ENCODE measurements at places on chromosomes 6 and 20. TPM values are rescaled to one million over a fixed set of nuclear protein-coding genes. Genes with fewer than 3 reads are reported as not detected.

GRCh38 chr6:167031082-167031709 lies 32.0 kb downstream of the CEP43 start:
- DNase-seq = no peak

GRCh38 chr6:20029979-20030378 lies 182.3 kb downstream of the MBOAT1 start:
- no peak for DNase-seq

DNA sequence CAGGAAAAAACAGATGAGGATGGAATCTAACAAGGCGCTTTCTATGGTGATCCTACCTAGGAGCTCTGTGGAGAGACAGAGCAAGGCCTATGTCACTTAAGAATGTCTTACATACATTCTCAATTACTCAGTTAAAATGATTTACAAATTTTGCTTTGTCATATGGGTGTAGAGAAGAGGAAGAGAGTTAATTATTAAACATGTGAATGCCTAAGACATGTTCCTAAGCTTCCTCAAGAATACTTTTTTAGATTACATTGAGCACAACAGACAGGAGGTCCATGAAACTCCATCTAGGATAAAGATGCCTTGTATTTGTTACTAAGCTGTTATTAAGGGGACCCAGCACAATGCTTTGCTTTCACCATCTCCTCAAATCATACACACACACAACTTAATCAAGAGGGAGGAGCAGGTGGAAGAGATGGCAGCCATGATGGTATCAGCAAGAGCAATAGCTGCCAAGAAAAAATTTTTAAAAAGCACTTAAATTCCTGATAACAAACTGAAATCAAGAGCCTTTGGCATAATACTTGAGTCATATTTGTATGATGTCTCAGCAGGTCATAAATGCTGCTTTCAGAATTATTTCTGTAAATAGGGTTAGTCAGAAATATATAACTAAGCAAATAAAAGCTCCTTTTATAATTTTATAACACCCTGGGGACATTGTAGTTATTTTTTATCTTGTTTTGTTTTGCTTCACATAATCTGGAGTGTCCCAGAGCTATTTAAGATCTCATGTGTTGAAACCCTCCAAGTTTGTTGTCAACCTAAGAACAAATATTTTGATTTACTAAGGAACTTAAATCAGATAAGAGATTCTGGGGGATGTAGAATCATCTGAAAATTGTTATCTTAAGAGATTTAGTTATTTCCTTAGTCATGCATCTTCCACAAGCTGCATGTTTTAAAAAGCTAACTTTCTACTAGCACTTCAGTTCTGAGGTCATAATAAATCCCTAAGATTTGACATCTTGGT lies 70.0 kb upstream of the CD2AP start:
- no peak for DNase-seq

- peak; percentile 75 for DNase-seq
These were observed 333.9 kb downstream of the HACE1 start for GRCh38 chr6:104525677-104526322.

- no peak for DNase-seq
These were observed 170.4 kb downstream of the BCKDHB start for GRCh38 chr6:80276861-80277260.

DNA sequence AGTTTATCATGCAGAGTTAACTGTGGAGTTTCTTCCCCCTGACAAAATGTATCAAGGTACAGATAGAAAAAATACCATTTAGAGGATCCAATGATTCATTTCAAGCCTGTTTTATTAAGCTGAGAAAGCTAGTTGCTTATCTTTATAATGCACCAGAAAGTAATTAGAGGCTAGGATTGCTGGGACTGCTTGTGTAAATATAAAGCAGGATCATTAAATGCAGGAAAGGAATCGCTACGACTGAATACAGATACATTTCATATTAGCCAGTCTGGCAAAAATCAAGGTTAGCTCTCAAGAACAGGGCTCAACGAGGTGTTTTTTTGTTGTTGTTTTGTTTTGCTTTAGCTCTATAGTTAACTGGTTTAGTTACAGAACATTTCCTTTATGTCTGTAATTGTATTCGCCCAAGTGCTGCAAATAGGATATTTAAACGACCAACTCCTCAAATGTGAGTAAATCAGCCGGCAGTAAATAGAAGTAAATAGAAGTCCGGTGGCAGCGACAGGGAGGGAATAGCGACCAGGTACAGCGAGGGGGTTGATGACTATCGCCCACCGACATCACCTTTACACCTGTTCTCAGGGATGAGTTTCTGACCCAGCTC lies 748 bp downstream of the UBE2J1 start:
- DNase-seq = no peak

- no peak for DNase-seq
These were observed 213.7 kb downstream of the CDKAL1 start for GRCh38 chr6:20747991-20748390.

GRCh38 chr6:142746524-142746923 lies 198.5 kb downstream of the HIVEP2 start:
- DNase-seq = no peak

GRCh38 chr20:10715035-10715434 lies 41.2 kb upstream of the JAG1 start:
- no peak for DNase-seq

- DNase-seq = no peak
These were observed 291.1 kb upstream of the AGPAT4 start for GRCh38 chr6:161564952-161565351.

DNA sequence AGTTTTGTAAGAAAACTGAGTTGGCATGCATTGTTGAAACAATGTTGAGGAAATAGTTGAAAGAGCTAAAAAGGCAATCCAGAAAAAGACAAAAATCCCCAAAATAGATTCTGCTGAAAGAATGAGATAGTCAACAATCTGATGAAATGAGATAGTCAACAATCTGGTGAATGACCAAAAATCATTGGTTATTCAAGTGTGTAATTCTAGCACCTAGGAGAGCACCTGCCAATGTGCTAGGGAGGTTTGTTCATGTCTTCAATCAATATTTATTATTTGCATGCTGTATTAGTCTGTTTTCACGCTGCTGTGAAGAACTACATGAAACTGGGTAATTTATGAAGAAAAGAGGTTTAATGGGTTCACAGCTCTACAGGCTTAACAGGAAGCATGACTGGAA lies 307.1 kb upstream of the HSF2 start:
- no peak for DNase-seq

DNA sequence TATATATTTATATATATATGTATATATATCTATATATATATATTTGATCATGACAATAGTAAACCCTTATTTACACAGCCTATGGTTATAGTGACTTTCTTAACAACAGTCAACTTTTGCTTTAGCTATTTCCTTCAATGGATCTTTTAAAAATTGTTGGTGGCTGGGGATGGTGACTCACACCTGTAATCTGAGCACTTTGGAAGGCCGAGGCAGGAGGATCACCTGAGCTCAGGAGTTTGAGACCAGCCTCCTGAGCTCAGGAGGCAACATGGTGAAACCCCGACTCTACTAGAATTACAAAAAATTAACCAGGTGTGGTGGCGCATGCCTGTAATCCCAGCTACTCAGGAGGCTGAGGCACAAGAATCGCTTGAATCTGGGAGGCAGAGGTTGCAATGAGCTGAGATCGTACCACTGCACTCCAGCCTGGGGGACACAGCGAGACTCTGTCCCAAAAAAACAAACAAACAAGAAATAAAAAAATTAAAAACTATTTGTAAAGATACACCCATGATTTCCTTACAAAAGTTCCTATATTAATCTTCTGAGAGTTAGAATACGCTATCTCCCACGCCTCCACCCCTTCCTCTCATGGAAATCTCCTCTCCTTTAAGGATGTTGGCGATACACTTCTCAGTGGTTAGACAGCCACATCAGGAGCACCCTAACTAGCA lies 29.2 kb upstream of the CNKSR3 start:
- no peak for DNase-seq

- DNase-seq = no peak
These were observed 24.8 kb downstream of the GNAS start for GRCh38 chr20:58877050-58877975.

- no peak for DNase-seq
These were observed 995 bp downstream of the ZFP64 start for GRCh38 chr20:52190437-52191131.

GRCh38 chr20:61424628-61425420 lies 172.8 kb downstream of the CDH4 start:
- no peak for DNase-seq

DNA sequence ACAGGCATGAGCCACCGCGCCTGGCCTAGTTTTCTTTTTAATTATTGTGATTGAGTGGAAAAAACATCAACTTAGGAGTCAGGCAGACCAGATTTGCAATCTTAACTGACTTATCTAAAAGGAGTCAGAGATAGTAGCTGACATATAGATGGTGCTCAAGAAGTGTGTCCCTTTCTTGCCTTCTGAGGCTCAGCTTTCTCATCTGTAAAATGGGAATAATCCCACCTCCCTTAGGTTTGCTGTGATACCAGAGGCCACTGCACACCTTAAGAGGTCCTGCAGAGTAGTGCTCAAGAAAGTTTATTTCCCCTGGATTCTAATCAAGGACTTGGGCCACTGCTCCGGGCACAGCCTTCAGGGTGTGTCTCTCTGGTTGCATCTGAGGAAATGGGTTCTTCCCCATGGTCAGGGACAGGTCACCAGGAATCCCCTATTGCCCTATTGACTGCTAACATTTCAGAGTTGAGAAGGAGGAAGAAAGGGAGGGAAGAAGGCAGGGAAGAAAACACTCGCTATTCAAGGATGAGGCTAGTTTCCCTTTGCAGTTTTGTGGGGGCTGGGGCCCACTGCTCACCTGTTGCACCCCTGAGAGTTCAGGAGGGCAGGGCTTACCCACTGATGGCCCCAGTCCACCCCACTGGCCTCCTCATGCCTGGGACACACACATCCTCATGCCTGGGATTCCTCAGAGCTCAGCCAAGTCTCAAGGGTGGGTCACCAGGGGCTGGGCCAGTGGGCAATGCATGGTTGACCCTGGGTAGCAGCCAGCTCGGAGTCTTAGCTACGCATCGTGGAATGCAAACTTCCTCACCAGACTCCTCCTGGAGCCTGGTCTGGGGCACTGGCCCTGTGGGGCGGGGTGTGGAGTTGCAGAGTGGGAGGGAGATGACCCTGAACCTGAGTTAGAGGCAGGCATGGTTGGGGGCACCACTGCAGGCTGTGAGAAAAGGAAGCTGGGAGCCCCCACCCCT lies 21.2 kb downstream of the C6orf132 start:
- no peak for DNase-seq

DNA sequence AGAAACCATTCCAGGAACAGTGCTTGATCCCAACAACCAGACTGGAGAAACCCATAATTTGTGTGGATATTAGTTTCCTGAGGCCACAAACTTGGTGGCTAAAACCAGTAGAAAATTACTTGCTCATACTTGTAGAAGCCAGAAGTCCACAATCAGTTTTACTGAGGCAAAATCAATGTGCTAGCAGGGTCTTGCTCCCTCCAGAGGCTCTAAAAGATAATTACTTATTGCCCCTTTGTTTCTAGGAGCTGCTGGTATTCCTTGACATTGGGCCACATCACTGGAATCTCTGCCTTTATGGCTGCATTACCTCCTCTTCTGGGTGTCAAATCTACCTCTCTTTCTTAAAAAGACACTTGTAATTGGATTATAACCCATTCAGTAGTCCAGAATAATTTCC lies 142.2 kb upstream of the SAMD5 start:
- no peak for DNase-seq

GRCh38 chr6:111844376-111844775 lies 28.9 kb downstream of the FYN start:
- DNase-seq = no peak

- DNase-seq = no peak
These were observed 32.3 kb downstream of the JAG1 start for GRCh38 chr20:10641467-10641866.

GRCh38 chr20:20755231-20755630 lies 42.8 kb upstream of the RALGAPA2 start:
- DNase-seq = no peak

DNA sequence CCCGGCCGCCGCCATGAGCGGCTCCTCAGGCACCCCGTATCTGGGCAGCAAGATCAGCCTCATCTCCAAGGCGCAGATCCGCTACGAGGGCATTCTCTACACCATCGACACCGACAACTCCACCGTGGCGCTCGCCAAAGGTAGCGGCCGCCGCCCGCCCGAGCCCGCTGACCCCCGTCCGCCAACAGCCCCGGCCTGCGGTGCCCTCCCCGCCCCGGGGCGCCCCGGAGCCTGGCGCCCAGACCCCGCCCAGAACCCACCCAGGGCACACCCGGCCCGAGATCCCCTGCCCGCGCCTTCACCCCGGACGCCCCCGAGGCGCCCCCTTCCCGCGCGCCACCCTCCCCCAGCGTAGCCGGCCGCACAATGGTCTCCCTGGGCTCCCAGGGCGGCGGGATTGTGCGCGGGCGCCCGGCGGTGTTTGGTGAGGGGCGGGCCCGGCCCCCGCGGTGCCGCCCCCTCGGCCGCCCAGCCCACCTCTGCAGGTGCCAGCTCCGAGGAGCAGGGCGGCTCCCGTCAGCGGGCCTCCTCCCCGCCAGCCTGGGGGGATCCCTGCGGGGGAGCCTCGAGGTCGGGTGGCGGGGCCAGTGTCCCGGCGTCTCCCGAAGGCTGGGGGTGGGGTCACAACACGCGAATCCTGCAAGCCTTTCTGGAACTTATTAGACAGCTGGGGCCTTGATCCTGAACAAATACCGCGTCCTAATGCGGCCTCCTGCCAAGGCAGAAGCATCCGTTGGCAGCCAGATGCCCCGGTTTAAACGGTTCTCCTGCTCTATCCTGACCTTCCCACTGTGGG lies 577 bp downstream of the LSM14B start:
- DNase-seq = peak; percentile 65

DNA sequence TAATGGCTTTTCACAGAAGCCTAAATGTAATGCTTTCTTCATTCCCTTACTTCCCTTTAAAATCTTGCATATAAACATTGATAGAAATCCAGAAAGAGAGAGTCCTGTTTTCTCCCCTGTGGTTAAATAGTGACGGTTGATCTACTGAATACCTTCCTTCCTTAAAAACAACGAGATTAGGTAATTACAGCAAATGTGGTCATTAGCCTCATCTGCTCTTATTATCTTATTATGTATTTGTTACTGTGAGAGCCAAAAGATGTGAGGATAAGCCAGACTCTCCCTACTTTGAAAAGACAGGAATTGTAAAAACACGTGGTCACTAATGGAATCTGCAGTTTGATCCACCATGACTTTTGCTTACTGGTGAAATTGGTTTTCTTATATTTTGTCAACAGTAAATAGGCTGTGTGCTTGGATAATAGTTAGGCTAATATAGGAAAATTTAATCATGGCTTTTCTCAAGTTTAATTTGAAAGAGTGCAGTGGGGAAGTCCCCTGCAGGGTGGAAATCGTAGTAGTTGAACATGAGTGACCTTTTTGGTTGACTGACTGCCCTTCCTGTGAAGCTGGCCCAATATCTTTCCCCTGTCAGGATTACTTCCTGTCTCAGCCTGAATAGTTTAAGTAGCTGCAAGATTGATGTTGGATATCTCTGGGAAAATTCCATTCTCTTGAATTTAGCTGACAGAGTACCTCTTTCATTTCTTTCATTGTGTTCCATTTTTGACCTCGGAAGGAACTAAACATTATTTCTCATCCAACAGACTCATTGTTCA lies 62.8 kb downstream of the JARID2 start:
- DNase-seq = no peak

Gene VSTM2L
- total RNA-seq = 0.78 TPM

Gene ELOVL2
- 1.5 TPM for total RNA-seq

Gene CDSN
- total RNA-seq = not detected

Gene SULF2
- total RNA-seq = 145 TPM

Gene SNX21
- 57.7 TPM for total RNA-seq

Gene ADAM33
- 39.8 TPM for total RNA-seq

Gene LY6G5C
- total RNA-seq = 1.2 TPM

Gene EIF6
- 77.7 TPM for total RNA-seq
